A549 treated with Mapracorat at 1 μM for 4 hours (cell line): ENCODE measurements at places on chromosomes 12 and 14. TPM values are rescaled to one million over a fixed set of nuclear protein-coding genes. Genes with fewer than 3 reads are reported as not detected.

TMEM233 gene
- total RNA-seq = 0.06 to 0.18 TPM (median 0.06 TPM) in 3 of 5 replicates, not detected in the others

ZDHHC22 gene
- 0.18 to 0.33 TPM (median 0.21 TPM) in 5 replicates for total RNA-seq

PPFIA2 gene
- not detected in 5 replicates for total RNA-seq

SLC17A8 gene
- 0.03 TPM in 1 of 5 replicates, not detected in the others for total RNA-seq

CCDC196 gene
- total RNA-seq = not detected in 5 replicates

C12orf42 gene
- not detected in 5 replicates for total RNA-seq

PLXNC1 gene
- total RNA-seq = 0.03 to 0.23 TPM (median 0.11 TPM) in 5 replicates
